Substantia nigra (tissue), 51 donors: ENCODE measurements at places on chromosomes 12 and 14.

DNA sequence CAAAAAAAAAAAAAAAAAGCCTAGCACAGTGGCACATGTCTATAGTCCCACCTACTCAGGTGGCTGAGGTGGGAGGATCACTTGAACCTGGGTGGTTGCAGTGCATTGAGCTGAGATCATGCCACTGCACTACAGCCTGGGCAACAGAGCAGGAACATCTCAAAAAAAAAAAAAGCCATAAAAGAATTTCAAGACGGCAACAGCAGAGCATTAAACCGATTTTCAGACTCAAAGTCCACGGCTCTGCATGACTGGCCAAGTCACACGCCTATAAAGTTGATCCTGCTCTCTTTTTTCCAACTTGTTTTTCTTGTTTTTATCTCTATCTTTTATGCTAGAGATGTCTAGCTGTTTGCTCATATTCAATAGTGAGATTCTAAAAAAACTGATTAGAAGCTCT is 45.3 kb downstream of the FBXO34 start:
- no peak for DNase-seq

GRCh38 chr12:28460420-28461130 is 270.3 kb downstream of the CCDC91 start:
- no peak for DNase-seq

- DNase-seq: no peak
These were observed 66.5 kb upstream of the DIO3 start for GRCh38 chr14:101494826-101495225.

- DNase-seq: no peak
These were observed 9.5 kb downstream of the SRGAP1 start for GRCh38 chr12:63853978-63854377.

GRCh38 chr12:25623816-25624215 is 70.7 kb upstream of the LMNTD1 start:
- no peak for DNase-seq
